Progenitor cell of endocrine pancreas (in vitro differentiated cells): ENCODE measurements at places on chromosomes 5 and 9.
A peak's percentile ranks its signal among the peaks of the same experiment; 100 is the strongest.

DNA sequence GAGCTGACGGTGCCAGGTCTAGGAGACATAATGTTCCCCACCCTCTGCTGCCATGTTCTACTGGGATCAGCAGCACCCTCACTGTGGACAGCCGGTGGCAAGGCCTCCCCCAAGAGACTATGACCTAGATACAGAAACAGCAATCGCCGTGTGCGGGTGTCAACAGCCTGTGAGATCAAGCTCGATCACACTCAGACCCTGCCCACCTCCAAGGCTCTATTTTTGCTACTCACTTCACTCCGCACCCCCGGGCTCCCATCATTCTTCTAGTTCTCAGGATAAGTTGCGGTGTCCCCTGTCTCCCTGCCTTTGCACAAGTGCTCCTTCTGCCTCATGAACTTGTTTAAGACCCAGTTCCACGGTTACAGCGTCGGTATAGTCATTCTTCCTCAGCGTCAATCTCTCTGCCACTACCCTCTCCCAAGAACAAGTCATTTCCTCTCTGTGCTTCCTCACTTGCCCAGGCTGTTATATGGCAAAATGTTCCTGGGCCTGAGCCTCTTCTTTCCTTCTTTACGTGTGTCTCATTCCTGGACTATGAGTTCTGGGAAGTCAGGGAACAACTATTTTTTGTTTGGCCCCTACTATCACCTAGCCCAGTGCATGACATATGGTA is 5.4 kb upstream of the DOCK8 start:
- no peaks in the 10 kb centered on the region for H3K4me1 ChIP-seq
- H3K4me3 ChIP-seq = no peak overlapping the region
- H3K27me3 ChIP-seq = peaks cover 3% of the 10 kb centered on the region
- no peak for DNase-seq

DNA sequence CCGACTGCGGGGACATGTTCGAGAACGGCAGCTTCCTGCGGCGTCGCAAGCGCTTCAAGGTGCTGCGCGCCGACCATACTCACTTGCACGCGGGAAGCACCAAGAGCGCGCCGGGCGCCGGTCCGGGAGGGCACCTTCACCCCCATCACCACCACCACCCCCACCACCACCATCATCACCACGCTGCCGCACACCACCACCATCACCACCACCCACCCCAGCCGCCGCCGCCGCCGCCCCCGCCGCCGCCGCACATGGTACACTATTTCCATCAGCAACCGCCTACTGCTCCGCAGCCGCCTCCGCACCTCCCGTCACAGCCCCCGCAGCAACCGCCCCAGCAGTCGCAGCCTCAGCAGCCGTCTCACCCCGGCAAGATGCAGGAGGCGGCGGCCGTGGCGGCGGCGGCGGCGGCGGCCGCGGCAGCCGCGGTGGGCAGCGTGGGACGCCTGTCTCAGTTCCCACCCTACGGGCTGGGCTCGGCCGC is 514 bp downstream of the FOXB2 start:
- H3K27ac ChIP-seq = no peak overlapping the region
- peaks cover 92% of the 10 kb centered on the region for H3K27me3 ChIP-seq
- peaks cover 11% of the 10 kb centered on the region for H3K4me1 ChIP-seq
- H3K4me3 ChIP-seq = peak overlapping the region; percentile 31

DNA sequence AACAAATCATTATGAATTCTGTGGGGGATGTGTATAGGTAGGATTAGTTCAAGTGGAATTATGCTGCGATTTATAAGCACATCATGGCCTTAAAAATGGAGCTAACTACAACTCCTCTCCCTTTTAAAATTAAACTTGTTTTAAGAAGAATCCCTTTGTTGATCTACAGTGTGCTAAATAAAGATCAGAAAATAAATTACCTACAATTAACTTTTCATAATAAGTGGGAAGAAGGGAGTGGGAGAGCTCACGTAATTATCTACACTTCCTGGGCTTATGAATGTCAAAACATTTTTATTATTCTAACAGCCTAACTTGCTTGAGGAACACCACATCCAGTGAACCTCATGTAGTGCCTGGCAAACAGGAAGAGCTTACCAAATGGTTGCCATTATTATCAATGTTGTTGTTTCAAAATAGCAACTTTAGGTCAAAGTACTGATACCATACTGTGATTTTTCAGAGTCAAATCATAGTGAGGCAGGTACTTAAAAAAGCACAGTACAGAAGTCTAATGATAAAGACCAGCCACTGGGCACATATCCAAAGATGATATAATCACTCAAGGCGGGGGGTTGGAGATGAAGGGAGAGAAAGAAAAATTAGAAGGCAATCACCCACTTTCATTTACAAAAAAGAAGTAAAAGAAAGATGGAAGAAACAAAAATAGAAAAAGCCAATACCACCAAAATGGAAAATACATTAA is 174.0 kb downstream of the RAPGEF6 start:
- H3K27ac ChIP-seq = no peak overlapping the region
- no peaks in the 10 kb centered on the region for H3K4me1 ChIP-seq
- no peaks in the 10 kb centered on the region for H3K27me3 ChIP-seq
- DNase-seq = no peak

DNA sequence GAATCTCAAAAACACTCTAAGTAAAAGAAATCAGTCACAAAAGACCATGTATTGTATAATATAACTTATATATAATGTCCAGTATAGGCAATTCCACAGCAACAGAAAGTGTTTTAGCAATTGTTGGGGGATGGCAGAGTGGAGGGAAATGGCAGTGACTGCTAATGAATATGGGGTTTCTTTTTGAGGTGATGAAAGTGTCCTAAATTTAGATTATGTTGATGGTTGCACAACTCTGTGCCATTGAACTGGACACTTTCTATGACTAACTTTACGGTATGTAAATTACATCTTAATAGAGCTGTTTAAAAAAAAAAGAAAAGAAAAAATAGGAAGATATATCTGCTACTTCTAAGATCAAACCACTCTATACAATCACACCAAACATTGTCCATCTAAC is 124.9 kb upstream of the ZNF462 start:
- no peak for DNase-seq
- H3K27ac ChIP-seq = no peak overlapping the region
- no peak overlapping the region for H3K4me3 ChIP-seq
- no peaks in the 10 kb centered on the region for H3K27me3 ChIP-seq
- peaks cover 10% of the 10 kb centered on the region for H3K4me1 ChIP-seq

GRCh38 chr5:68331192-68332079 is 115.9 kb downstream of the PIK3R1 start:
- peaks cover 11% of the 10 kb centered on the region for H3K4me1 ChIP-seq
- no peaks in the 10 kb centered on the region for H3K27me3 ChIP-seq
- no peaks in the 10 kb centered on the region for H3K36me3 ChIP-seq
- no peak overlapping the region for H3K4me3 ChIP-seq
- H3K27ac ChIP-seq = no peak overlapping the region

GRCh38 chr5:127088251-127088650 is 14.9 kb upstream of the C5orf63 start:
- no peaks in the 10 kb centered on the region for H3K27me3 ChIP-seq
- DNase-seq = no peak
- H3K4me1 ChIP-seq = peaks cover 9% of the 10 kb centered on the region
- H3K27ac ChIP-seq = no peak overlapping the region

GRCh38 chr9:123341816-123342215 is 14.2 kb upstream of the CRB2 start:
- H3K4me3 ChIP-seq = no peak overlapping the region
- no peak for DNase-seq
- no peaks in the 10 kb centered on the region for H3K4me1 ChIP-seq
- no peak overlapping the region for H3K27ac ChIP-seq
- no peaks in the 10 kb centered on the region for H3K36me3 ChIP-seq

GRCh38 chr5:172370648-172371545 is 83.4 kb downstream of the SH3PXD2B start:
- no peak overlapping the region for H3K4me3 ChIP-seq
- no peak overlapping the region for H3K27ac ChIP-seq
- no peak for DNase-seq
- no peaks in the 10 kb centered on the region for H3K4me1 ChIP-seq
- H3K27me3 ChIP-seq = no peaks in the 10 kb centered on the region

GRCh38 chr5:34709861-34710673 is 53.9 kb downstream of the RAI14 start:
- peaks cover 30% of the 10 kb centered on the region for H3K36me3 ChIP-seq
- no peak overlapping the region for H3K4me3 ChIP-seq
- no peaks in the 10 kb centered on the region for H3K27me3 ChIP-seq
- peaks cover 23% of the 10 kb centered on the region for H3K4me1 ChIP-seq

DNA sequence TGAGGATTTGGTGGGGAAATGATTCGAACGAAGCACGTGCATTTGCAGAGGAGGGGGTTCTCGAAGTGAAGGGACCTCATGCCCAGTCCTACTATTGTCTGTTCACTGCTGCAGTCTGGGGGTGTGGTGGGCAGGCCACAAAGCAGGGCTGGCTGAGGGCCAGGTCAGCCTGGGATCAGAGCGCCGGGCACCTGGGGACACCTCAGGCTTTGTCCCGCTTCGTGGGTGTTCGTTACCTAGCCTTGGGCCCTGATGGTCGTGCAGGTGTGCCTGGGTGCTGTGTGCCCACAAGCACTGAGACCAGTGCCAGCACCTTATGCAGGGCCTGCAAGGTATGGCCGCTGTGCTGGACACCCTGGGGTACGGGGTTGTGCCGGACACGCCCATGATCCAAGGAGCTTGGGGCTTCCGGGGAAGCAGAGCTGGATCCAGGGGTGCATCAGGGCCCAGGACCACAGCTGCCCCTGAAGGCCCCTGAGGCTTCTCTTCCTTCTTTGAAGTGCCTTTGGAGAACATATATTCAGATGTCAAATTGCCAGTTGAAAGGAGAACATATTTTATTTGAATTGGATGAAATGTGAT is 80.6 kb downstream of the COL5A1 start:
- H3K4me3 ChIP-seq = no peak overlapping the region
- H3K36me3 ChIP-seq = no peaks in the 10 kb centered on the region
- no peaks in the 10 kb centered on the region for H3K4me1 ChIP-seq
- no peaks in the 10 kb centered on the region for H3K27me3 ChIP-seq

DNA sequence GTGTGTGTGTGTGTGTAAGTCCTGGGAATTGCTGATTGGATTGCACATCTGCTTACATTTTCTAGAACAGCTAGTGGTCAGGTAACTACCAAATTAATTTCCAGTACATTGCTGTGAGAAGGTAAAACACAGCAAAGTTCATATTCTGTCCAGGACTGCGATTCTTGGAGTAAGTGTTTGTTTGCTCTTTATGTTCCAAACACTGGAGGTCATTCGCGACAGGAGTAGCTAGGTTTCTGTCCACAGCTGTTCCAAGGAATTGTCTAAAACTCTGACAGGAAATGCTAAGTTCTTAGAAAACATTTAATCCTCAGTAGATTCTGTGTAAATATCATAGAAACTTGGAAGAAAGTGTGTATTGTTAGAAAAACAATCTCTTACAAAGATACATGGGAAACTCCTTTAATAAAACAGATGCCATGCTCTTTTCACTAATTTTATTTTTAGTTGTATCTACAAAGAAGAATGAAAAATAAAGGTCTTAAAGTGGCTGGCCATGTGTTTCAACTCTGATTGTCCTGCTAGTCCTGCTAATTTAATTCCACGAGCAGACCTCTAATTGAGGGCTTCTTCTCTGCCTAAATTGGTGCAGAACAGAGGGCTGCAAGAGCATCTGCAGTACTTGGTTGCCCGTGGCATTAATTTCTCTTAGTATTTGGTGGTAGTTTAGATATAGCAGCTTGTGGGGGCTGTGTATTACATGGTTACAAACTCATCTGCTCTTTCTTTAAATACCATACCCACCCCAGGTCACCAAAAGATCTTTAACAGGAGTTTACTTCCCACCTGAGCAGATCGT is 464.5 kb downstream of the RASEF start:
- peaks cover 21% of the 10 kb centered on the region for H3K27me3 ChIP-seq
- H3K4me3 ChIP-seq = no peak overlapping the region
- no peak overlapping the region for H3K27ac ChIP-seq

GRCh38 chr9:22203371-22204138 is 194.4 kb upstream of the CDKN2B start:
- no peak for DNase-seq
- no peaks in the 10 kb centered on the region for H3K27me3 ChIP-seq
- no peak overlapping the region for H3K4me3 ChIP-seq
- no peaks in the 10 kb centered on the region for H3K36me3 ChIP-seq
- no peaks in the 10 kb centered on the region for H3K4me1 ChIP-seq
- H3K27ac ChIP-seq = no peak overlapping the region

DNA sequence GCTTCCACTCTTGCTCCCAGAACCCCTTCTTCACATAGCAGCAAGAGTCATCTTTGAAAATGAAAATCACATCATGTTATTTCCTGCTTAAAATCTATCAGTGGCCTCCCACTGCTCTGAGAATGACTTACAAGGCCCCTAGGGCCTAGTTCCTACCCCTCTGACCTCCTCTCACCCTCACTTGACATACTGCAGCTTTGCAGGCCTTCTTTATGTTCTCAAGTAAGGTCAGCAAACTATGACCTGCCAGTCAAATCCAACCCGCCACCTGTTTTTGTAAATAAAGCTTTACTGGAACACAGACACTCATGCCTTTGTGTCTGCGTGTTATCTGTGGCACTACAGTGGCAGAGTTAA is 185.7 kb downstream of the NR3C1 start:
- no peak overlapping the region for H3K4me3 ChIP-seq
- no peaks in the 10 kb centered on the region for H3K36me3 ChIP-seq
- H3K4me1 ChIP-seq = peaks cover 20% of the 10 kb centered on the region

DNA sequence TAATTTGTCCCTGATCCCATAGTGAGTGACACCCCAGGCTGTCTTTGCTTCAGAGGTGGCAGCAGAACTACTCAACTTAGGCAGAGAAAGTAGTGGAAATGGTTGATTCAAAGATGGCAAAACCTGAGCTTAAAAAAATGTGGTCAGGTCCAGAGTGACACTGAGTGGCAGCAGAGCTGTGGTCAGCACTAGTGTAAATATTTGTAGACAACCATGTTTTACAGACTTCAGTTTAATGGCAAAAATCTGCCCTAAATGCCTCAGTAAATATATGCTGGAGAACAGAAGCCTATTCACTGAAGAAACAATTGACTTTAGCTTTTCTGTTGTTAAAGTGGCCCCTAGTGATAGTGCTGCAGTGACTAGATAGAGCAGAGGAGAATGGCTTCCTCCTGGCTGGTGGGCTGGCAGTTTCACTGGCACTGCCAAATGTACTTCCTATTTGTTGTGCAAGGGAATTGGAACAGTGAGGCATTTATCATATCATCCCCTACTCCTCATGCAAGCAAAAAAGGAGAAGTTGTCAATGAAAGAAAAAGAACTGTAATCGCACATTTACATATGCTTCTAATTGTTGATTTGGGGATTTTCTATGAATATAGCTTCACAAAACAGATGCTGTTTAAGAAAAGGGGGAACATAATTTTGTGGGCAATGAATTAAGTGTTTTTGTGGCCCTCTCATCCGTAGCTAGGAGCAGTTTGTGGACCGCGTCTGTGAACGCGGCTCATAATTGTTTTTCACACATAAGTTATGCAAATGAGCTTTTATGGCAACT is 12.0 kb downstream of the PBX3 start:
- peak overlapping the region; percentile 58 for H3K27ac ChIP-seq
- H3K27me3 ChIP-seq = no peaks in the 10 kb centered on the region
- H3K36me3 ChIP-seq = no peaks in the 10 kb centered on the region
- H3K4me1 ChIP-seq = peaks cover 53% of the 10 kb centered on the region
- no peak for DNase-seq

GRCh38 chr5:31193591-31194467 is at the start of gene CDH6:
Gene CDH6 (plus strand): TSS chr5:31193686. CDS start chr5:31267474, 73,788 bp downstream.
- peak within 1 kb of the TSS; percentile 95 for H3K27ac ChIP-seq
- peak within 1 kb of the TSS; percentile 95 for H3K4me3 ChIP-seq
- H3K27me3 ChIP-seq = no peaks in the 10 kb centered on the region
- H3K4me1 ChIP-seq = peaks cover 37% of the 10 kb centered on the region
- peak; percentile 56 for DNase-seq
- no peaks in the 10 kb centered on the region for H3K36me3 ChIP-seq
